ENCODE measurements at places on chromosomes 16 and 17.

GRCh38 chr16:75097941-75098901 is 18.4 kb downstream of the LDHD start:
- DNase-seq = no peak

GRCh38 chr17:63993368-63993985 is 4.7 kb upstream of the PRR29 start:
- no peak for DNase-seq

GRCh38 chr16:60727851-60728250 is 1308.4 kb downstream of the CDH8 start:
- no peak for DNase-seq

- DNase-seq = peak; percentile 60
Measured at GRCh38 chr16:70410734-70411133, 28.2 kb downstream of the ST3GAL2 start.

- DNase-seq = peak; percentile 27
Measured at GRCh38 chr16:2715519-2715918, 4.5 kb downstream of the PRSS27 start.

GRCh38 chr16:79003026-79003609 is 597.4 kb downstream of the MAF start:
- no peak for DNase-seq

DNA sequence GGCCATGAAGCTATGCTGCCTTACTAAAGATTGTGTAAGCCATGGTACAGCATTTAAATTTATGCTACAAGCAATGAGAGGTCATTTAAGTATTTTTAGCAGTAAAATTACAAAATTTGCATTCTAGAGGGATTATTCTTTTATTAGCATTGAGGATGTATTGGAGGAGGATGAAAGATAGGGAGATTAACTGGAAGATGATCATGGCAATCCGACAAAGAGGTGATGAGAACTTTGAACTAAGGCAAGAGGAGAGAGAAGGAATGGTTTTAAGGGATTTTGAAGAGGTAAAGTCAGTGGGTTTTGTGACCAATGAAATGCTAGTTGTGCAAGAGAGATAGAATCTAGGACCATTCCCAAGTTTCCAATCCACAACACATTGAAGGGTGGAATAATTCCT is 129.9 kb downstream of the SNX11 start:
- no peak for DNase-seq

GRCh38 chr17:41617698-41618097 is 5.1 kb upstream of the KRT16 start:
- DNase-seq = no peak

GRCh38 chr16:27390151-27390550 is 11.8 kb upstream of the IL21R start:
- no peak for DNase-seq

DNA sequence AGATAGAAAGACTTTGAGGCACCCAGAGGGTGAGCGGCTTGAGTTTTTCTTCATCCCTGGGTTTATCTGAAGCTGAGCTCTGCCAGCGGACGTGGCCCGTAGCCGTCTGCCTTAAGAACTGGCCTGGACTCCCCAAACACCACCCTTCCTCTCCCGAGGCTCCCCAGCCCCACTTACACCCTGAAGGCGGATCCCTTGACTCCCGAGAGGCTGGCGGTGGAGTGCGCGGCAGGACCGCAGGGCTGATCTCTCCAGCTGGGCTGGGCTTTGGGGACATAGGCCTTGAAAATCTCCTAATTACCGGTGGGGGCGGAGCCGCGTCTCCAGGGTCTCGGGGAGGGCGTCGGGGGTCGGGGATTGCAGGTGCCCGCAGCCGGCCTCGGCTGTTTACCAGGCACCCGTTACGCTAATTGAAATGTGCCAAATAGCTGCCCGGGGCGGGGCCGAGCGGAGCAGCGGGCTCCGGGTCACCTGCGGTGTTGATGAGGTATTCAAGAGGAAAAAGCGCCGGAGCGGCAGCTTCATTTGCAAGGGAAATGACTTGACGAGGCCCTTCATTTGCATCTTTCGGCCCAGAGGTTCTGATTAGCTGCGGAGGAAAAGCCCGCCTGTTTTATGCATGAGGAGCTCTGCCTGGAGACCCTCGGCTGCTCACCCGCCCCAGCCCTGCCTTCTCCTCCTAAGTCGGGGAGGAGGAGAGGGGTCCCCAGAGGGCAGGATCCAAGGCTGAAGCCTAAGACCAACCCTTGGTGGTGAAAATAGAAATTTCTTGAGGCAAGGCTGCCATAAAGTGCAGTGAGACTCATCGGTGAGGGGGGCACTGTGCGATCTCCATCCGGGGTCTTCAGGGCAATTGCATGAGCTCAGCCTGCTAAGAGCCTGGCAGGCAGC is 100.7 kb downstream of the MGAT5B start:
- no peak for DNase-seq

- DNase-seq = no peak
Measured at GRCh38 chr17:18955009-18955408, 3.0 kb downstream of the SLC5A10 start.

GRCh38 chr16:24150282-24150681 is 105.9 kb upstream of the CACNG3 start:
- no peak for DNase-seq

- DNase-seq = no peak
Measured at GRCh38 chr17:66677201-66677981, 157.5 kb upstream of the CACNG5 start.

- DNase-seq = peak; percentile 80
Measured at GRCh38 chr17:8409966-8410882, 12.6 kb upstream of the RNF222 start.

- DNase-seq = no peak
Measured at GRCh38 chr17:83104577-83105505, 25.4 kb downstream of the METRNL start.

DNA sequence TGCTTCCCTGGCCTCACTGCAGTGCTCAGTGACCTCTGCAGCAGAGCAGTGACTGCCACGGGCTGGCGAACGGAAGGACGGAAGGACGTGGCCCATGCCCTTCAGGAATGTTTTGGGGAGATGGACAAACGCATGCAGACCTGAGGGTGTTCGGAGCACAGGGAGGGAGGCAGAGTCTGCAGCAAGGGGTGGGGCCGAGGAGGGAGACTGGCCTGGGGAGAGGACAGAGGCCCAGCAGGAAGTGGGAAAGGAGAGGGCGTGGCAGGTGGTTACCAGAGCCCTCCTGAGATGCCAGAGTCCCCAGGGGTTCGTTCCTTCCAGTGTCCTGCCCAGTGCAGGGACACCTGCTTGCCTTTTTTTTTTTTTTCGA is 21.9 kb downstream of the ADORA2B start:
- no peak for DNase-seq

GRCh38 chr17:29190592-29191207 is 10.5 kb upstream of the MYO18A start:
- no peak for DNase-seq

DNA sequence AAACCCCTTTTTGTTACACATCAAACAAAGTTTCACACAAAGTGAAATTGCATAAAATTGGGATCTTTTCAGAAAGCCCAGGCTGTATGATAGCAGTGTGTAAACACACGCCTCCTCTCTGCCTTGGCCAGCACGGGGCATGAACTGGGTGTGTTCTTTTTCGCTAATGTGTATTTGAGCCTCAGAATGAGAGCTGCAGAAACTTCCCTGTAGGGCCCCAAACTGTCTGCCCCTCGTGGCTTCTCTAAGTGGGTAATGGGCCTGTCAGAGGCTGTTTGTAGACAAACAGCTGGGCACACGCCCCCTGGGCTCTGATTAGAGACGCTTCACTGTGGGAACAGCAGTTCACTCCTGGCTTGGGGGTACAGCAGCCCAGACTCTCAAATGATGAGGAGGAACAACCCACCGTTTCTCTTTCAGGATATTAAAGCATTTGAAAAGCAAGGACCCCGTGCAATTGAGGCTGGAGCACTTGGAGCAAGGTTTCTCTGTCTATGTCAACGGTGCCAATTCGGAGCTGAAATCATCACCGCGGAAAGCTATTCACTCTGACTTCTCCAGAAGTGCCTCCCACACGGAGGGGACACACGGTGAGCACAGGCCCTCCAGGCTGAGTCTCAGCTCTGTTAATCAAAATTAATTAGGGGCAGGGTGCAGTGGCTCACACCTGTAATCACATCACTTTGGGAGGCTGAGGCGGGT is 78.4 kb downstream of the KATNIP start:
- no peak for DNase-seq

DNA sequence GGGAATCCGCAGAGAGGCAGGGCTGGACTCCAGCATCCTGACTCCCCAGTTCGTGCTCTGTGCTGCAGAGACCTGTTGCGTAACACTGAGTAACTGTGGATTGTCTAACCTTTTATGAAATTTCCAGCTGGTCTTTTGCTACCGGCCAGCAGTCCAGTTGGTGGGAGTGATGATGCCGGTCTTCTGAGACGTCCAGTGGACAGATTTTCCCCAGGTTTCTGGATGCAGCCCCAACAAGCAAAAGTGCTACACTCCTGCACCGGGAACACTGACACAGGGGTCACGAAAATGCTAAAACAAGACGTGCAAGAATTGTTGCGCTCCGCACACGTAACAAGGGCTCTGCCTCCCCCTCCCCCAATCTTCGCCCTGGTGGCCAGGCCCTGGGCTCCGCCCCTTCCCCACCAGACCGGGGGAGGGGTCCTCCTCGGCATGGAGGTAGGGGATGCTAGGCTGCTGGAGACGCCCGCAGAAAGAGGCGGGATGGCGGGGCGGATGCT is 701 bp upstream of the MRC2 start:
- DNase-seq = no peak

- no peak for DNase-seq
Measured at GRCh38 chr16:87297918-87298631, 19.1 kb downstream of the C16orf95 start.

GRCh38 chr17:72462407-72462806 is 341.6 kb downstream of the SOX9 start:
- no peak for DNase-seq

GRCh38 chr17:59848778-59849177 is 44.0 kb downstream of the TUBD1 start:
- no peak for DNase-seq

- no peak for DNase-seq
Measured at GRCh38 chr16:67516296-67517154, 12.1 kb upstream of the RIPOR1 start.

DNA sequence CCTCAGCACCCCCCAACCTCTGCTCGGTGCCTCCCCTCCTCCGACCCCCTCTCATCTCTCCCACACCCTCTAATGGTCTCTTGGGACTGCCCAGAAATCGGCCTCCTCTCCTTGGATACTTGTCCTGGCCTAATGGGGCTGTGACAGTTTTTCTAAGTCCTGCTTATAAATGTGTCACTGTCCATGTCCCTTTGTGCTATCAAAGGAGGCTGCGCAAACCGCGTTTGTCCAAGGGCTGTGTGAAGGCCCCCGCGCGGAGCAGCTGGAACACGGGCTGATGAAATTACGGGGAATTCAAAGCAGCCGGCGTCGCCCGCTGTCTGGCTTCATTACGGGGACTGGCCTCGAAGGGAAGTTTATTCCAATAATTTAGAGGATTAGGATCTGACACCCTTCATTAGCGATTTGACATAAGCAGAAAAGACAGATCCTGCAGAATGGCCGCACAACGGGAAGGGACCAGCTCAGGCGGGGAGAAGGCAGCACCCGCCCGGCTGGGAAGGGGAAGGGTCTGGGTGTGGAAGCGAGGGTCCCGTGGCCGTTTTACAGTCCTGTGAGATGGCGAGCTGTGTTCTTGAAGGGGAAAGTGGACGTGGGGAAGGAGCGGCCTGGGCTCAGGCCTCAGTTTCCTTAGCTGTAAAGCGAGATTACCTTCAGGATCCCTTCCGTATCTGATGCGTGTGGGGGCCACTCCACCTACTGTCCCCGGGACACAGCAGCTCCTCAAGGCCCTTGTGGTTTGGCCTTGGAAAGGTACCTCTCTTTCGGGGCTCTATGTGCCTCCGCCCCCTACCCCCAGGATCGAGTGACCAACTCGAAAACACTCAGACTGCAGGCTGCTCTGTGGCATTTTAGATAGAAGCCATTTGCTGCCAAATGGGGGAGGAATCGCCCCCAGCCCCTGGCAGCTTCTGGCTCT is 1.6 kb upstream of the WFIKKN2 start:
- no peak for DNase-seq

DNA sequence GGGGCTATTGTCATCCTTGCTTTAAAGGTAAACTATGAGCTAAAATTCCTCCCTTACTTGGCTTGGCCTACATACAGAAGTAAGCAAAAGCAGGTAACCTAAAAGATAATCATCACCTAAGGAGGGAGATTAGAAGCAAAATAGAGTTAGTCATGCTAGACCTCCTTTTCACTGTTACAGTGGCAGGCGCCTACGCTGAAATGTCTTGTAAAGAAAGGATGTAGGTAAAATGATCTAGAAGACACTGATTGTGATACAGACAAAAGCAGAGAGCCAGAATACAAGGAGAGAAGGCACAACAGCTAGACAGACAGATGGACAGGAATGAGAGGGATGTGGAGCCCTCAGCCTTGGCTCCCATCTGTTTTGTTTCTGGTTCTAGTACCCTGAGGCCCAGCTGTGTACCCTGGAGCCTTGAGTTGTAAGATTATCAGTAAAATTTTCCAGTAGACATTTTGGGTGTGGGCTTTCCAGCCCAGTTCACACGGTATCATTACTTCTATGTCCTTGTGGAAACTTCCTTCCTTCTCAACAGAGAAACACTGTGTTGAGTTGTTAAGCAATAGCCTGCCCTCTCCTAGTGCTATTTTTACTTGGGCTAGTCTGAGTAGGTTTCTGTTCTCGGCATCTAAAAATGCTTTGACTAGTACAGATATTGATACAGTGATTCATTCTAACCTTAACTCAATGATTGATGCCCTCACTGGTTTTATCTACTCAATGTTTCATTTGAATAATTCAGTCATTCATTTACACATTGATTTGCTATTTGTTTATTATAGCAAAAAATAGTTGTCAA is 7.7 kb upstream of the C16orf78 start:
- DNase-seq = peak; percentile 34

DNA sequence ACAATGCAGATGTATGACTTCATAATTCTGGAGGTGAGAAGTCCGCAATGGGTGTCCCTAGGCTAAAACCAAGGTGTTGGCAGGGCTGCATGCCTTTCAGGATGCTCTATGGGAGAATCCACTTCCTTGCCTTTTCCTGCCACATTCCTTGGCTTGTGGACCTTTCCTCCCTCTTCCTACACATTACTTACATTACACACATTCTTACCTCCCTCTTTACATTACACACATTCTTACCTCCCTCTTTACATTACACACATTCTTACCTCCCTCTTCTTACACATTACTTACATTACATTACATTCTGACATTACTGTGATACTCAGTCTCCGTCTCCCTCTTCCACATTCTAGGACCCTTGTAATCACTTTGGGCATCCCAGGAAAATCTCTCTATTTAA is 14.2 kb upstream of the CDH5 start:
- DNase-seq = no peak

GRCh38 chr16:21190599-21190998 is 20.8 kb downstream of the ZP2 start:
- no peak for DNase-seq
